ENCODE measurements at places on chromosomes 7 and 10.

DNA sequence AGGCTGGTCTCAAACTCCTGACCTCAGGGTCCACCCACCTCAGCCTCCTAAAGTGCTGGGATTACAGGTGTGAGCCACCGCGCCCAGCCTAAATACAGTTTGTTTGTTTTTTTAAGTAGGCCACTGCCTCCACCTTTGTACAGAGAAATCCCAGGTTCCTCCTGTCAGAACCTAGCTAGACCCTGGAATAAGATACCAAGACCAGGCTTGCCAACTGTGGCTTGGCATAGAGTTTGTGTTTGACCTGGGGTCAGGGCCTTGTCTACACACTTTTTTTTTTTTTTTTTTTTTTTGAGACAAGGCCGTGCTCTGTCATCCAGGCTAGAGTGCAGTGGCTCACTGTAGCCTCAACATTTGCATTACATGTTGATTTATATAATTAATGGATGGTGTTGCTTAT, 34.3 kb upstream of the DNAH11 start:
- no peak for DNase-seq

- DNase-seq = no peak
These were observed 867.6 kb downstream of the SORCS1 start for GRCh38 chr10:106296750-106297392.

- DNase-seq = no peak
These were observed 117.3 kb downstream of the SVIL start for GRCh38 chr10:29517352-29517923.

DNA sequence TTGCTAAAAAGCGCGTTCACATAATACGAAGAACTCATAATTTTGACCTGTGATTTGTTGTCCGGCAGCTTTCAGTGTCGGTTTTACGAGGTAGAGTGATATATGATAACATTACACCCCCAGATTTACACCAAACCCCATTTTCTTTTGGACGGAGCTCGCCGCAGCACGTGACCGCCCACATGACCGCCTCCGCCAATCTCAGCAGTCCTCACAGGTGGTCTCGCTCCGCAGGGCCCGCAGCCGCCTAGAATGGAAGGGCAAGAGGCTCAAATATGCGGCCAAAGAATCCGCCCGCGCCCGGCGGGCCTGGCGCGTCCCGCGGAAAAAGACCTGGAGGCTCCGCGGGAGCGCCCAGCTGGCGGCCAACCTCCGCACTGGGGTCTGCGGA, at the start of gene HOXA7:
Gene HOXA7, minus strand, starts transcription at position 168 of the 391 bp plus-strand sequence. Its CDS starts 130 bp downstream, at position 38.
- DNase-seq = no peak

DNA sequence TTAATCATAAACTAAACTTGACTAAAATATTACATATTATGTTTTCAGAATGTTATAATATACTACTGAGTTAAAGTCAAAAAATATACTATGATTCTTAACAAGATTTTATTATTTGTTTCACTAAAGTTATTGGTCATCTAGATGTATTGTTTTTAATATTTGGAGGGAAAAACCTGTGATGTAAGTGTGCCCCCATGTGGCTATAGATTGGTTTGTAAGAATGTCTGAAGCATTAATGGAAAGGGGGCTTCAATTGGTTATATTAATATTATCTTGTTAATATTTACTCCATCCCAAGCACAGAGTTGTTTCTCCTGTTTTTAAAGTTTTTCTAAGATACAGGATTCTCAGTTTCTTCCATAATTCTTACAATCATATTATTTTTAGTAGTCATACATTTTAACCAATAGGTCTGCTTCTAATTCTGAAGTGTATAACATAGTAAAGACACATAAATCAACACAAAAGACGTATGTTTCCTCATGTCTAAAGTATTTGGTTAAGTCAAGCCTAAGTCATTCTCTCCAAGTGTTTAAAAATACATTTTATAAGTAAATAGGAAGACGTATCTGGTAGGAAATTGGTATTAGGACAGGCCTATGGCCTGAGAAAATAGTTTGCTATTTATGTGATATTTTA, 58.0 kb downstream of the GNAT3 start:
- no peak for DNase-seq

- DNase-seq = no peak
These were observed 90.0 kb upstream of the AOAH start for GRCh38 chr7:36814311-36814710.

DNA sequence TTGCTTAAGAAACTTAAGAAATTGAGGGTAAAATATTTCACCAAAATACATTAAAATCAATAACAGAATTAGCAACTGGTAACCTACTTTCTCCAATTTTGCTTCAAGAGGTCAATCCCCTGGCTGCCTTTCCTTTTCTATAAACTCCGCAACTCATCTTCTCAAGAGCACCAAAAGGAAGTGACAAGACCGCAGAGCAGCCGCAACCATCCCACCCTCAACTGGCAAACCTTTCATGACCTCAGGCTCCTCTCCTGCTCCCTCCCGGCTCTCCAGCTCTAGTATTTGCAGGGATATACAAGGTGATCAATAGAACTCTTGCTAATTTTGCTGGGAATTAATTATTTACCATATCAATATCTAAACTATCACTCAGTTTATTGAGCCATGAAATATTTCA, 88.9 kb downstream of the ATE1 start:
- no peak for DNase-seq

- no peak for DNase-seq
These were observed 111.5 kb downstream of the PLCE1 start for GRCh38 chr10:94105226-94105625.

- DNase-seq = no peak
These were observed 108.7 kb upstream of the INSIG1 start for GRCh38 chr7:155188821-155189581.

GRCh38 chr10:103192089-103192450, 1.0 kb downstream of the NT5C2 start:
- DNase-seq = no peak

DNA sequence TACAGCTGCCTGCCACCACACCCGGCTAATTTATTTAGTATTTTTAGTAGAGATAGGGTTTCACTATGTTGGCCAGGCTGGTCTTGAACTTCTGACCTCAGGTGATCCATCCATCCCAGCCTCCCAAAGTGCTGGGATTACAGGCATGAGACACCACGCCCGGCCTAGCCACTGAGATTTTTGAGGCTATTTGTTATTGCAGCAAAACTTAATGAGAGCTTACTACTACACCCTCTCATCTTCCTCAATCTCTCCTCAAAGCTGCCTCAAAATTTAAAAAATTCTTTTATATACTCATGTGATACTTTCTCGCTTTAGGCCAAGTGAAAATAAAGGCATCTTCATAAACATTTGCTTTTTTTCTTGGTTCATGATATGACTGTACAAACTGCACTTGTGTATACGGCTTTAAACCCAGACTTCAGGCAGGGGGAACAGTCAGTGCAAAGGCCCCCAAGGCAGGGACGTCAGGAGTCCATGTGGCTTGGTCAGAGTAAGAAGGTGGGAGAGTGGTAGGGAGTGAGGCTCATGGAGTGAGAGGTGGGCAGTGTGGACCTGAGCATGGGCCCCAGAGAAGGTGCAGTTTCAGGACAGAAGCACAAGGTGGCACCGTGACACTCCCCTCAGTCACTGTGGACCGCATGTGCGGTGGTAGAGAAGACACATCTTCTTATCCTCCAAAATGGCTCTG, 55.5 kb downstream of the SYPL1 start:
- DNase-seq = peak; percentile 35

GRCh38 chr7:77202481-77202976, 2.9 kb upstream of the FGL2 start:
- no peak for DNase-seq

DNA sequence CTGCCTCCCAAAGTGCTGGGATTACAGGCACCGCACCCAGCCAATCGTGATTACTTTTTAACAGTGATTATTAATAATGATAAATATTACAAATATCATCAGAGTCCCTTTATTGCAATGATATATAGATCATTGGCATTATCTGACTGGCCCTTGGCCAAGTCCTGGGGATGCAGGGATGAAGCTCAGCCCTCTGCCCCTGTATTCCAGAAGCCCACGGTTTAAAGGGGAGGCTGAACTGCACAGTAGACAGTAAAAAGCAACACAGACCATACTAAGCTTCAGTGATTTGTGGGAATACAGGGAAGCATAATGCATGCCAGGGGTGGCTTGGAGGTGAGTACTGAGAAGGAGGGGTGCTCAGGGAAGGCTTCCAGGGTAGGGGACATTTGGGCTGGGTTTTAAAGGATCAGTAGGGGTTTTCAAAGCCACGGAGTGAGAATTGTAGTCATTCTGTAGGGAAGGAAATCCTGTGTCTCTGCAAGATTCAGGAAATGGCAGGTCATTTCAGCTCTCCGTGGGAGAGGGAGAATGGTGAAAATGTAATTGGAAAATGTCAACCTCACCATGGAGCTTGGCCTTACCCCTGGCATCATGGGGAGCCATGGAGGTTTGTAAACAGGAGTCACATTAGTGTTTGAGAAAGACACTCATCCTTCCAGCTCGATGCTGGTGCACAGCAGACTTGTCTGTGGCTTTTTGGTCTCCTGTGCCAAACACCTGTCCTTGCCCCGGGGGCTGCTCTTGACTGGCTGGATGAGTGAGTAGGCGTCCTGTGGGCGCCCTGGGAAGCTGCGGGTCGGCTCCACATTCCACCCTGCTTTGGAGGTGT, 8.8 kb downstream of the ADAMTS14 start:
- DNase-seq = no peak

DNA sequence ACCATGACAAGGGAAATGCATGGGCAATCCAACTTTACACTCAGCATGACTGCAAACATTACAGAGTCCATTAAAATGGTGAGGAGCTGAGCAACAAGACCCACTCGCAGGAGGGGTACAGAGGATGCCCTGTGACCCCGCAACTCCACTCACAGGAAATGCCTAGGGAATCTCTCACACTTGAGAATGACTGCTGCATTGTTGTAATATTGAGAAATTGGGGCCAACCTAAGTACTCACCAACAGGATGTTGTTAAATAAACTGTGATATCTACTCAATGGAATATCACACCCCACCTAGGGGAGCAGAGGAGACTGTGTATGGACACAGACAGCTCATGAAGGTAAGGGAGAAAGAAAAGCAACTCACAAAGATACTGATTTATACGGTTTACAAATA, 53.4 kb upstream of the CAMK2B start:
- no peak for DNase-seq

- DNase-seq = no peak
These were observed 65.6 kb upstream of the ADO start for GRCh38 chr10:62738916-62739315.

GRCh38 chr7:55132890-55133551, 114.2 kb downstream of the EGFR start:
- DNase-seq = no peak

- peak; percentile 51 for DNase-seq
These were observed at the start of gene PTPRN2 for GRCh38 chr7:158587162-158588084. Gene PTPRN2 (minus strand): TSS chr7:158587823.

GRCh38 chr10:108788891-108789290, 1134.4 kb downstream of the XPNPEP1 start:
- DNase-seq = no peak

- DNase-seq = no peak
These were observed 81.8 kb downstream of the THSD7A start for GRCh38 chr7:11750191-11750590.

GRCh38 chr7:25680636-25681035, 452.4 kb upstream of the NPVF start:
- DNase-seq = no peak

DNA sequence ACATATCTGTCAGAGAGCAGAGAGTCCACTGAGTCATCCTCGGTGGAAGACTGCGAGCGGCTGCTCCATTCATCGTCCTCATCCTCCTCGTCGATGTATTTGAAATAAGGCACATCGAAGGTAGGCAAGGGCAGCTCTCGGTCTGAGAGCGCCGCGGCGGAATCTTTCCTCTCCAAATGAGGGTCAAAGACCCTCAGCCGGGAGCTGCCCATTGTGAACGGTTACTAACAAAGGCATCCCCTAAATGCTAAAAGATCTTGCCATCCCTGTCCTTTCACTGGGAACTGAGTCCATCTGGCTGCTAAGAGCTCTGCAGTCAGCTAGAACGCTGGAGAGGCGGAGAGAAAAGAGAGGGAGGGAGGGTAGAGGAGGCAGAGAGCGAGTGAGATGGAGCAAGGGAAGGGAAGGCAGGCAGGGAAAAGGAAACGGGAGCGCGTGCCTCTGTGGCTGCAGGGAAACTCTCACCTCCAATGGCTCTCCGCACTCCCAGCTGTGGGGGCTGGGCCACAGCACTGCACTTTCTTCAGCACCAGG, 163.4 kb downstream of the RAPGEF5 start:
- no peak for DNase-seq

DNA sequence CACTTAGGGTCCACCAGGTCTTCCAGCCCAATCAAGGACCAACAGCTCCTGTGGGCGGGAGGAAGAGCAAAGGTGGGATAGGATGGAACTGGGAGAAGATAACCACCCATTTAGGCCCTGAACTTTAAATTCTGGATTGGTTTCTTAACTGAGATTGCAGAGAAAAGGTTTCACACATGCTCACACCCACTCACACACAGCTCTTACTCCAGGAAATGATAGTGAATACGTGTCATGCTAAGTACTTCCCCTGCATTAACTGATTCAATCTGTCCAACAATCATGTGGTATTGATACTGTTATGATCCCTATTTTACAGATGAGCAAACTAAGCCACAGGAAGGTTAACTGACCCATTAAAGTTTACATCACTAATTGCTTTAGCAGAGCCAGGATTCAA, 4.6 kb upstream of the CYP3A4 start:
- no peak for DNase-seq

DNA sequence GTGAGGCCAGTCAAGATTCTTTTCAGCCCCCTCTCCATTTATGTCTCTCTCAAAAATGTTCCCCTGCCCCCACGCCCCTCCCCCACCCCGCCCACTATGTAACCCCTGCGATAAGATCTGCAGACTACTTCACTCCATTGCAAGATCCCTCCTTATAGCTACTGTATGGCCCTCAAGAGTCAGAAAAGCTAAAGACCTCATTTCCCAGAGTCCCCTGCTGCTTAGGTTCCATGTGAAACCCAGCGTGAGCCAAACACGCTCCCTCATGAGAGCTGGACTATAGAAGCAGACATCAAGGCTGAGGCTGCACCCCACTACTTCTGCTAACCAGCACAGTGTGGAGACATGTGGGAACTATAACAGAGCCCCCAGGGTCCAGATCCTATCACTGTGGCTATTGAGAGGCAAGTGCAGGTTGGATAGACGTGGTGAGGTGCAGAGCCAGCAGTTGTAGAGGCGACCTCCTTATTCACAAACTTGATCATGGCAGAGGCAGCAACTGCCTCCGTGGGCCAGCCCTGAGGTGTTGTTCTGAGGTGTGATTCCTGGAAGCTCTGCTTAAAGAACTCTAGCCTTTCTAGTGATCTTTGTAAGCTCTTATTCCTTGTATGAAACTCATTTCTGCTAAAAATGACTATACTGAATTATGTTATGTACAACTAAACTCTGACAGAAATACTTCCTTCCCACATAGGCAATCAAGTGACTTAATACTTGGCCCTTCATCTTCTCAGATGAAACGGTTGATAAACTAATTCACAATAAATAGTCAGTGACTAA, 117.0 kb upstream of the ARID5B start:
- no peak for DNase-seq

DNA sequence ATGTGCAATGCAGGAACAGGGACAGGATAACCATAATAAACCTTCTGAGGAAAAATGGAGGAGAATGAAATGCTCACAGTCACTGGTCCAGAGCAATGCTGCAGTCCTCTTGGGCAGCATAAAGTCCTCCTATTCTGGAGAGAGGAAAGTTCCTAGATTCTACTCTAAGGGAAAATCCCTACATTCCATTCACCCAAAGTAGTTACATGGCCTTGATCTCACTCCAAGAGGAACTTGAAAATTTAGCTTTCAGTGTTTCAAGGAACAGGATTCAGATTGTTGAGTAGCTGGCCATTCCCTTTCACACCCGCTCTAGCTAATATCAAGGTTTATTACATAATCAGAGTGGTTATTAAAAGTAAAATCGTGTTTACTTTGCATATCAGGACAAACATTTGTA, 168.3 kb downstream of the CHRM2 start:
- DNase-seq = no peak
